GM03348 (cell line): ENCODE measurements at places on chromosomes 6 and 20.

DNA sequence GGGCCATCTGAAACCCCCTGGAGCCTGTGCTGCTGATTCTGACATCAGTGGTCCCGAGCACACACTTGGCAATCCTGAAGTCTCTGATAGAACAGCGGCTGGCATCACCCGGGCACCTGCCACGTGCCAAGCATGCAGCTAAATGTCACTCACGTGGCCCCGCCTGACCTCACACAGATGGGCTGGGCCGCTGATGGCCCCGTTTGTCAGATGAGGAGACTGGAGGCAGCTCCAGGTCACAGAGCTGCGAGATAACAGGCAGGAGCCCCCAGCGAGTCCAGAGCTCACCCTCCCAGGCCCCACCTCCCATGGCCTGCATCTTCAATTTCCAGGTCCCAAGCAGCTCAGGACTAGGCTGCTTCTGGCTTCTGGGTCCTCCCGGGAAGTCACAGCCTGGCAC is 67.2 kb downstream of the YTHDF1 start:
- no peak for DNase-seq

GRCh38 chr6:65816991-65817390 is 110.0 kb upstream of the EYS start:
- DNase-seq = no peak

DNA sequence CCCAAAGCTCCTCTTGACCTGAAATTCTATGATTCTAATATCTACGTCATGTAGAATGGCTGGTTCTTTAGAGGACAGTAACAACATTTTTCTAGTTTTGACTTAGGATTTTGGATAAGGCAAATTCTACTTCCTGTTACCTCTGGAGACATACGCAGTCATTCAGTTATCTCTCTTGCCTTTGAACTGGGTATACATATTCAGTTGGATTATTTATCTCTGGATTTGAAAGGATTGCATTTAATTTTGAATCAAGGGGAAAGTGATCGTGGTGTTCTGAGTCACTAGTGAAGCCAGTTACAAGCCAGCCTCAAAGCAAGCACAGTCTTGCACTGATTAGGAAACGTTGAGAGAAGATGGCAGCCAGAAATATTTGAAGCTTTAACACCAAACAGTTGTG is 35.3 kb upstream of the BCAS1 start:
- no peak for DNase-seq

DNA sequence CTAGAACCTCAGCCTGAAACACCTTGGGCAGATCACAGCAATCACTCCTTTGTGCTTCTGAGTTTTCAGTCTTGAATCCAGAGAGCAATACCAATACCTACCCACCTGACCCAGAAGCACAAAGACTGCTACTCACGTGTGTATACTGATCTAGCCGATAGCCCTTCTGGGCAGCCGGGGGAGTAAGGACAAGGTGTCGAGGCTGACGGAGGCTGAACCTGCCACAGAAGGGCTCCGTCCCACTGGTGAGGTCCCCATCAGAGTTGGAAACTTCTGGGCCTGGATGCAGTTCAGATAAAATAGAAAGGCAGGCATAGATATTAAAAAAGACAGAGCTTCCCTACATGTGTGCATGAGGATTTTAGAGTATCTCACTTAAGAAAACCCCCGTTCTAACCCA is 32.0 kb downstream of the PKHD1 start:
- DNase-seq = no peak

GRCh38 chr6:141986457-141986856 is 146.3 kb upstream of the GJE1 start:
- DNase-seq = no peak

- no peak for DNase-seq
These were observed 35.3 kb downstream of the ZMYND8 start for GRCh38 chr20:47320990-47321805.

DNA sequence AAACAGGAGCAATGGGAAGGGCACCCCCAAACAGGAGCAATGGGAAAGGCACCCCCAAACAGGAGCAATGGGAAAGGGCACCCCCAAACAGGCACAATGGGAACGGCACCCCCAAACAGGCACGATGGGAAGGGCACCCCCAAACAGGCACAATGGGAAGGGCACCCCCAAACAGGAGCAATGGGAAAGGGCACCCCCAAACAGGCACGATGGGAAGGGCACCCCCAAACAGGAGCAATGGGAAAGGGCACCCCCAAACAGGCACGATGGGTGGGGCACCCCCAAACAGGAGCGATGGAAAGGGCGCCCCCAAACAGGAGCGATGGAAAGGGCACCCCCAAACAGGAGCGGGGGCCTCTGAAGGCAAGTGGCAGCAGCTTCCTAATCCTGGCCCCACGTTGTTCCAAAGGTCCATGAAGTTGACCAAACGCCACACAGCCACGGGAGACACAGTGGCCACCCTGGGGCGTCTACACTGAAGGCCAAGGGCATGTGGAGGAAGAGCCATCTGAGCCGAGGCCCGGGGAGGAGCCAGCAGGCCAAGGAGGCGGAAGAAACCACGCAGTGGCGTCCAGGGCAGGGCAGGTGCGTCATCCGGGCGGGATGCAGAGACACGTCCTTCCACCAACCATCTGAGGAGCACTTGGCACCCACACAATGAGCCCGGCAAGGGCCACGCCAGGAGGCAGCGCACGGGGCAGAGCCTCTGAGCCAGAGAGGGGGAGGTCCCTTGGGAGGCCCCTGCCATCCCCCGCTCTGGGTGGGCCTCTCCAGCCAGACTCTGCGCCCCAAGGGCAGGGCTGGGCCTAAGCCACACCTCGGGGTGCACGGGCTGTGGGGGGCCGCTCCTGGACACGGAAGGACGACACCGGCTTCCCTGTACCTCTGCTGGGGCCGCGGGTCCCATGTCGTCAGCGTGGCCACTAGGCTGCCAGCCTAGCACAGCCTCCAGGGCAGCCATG is 21.5 kb upstream of the NTSR1 start:
- DNase-seq = no peak

DNA sequence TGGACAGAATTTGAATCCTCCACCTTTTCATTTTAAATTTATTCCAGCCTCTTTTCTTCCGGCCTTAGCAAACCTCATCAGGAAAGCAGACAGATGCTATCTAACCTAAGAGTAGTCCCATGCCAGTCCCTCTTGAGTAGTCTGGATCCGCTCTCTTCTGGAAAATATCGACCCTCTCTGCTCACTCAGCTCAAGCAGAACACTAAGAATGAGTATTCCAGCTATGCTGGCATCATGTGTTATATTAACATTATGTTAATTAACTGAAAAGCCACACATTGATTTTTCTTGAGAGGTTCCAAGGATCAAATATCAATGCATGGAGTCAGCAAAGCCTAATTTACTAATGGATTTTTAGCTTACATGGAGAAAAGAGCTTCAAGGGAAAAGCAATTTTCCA is 161.4 kb downstream of the ID4 start:
- DNase-seq = no peak

DNA sequence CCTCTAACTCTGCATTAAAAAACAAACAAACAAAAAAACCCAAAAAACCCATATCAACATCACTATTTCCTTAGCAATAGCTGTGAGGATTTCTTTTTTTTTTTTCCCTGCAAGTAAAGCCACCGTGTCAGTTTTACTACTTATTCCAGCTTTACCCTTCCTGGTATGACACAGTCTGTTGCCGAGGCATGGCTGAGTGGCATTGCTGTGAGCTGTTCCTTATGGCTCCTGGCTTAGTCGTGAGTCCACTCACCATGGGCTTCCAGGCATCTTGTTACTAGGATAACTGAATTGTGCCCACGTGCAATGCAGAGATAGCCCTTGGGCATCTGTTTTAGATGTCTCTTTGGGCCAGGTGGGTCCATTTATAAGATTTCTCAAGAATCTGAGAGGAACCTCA is 84.8 kb downstream of the LRRC1 start:
- no peak for DNase-seq

DNA sequence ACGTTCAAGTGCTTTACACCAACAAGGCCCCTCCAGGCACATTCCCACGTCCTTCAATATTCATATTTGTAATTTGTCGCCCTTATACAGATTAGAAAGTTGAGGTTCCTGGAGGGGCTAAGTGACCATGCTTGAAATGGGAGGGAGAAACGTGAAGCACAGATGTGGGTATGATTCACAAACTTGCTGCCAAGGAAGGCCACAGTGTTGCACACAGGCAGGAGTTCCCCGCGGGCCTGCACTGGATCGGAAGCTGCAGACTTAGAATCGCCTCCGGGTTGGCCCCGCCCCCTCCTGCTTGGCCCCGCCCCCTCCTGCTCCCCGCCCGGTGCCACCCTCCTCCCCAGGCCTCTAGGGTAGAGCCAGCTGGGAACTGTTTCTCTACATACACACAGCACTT is 58.2 kb upstream of the QKI start:
- peak; percentile 90 for DNase-seq

- DNase-seq = no peak
These were observed 232.5 kb downstream of the RFPL4B start for GRCh38 chr6:112579601-112580000.
